D721Med (cell line): ENCODE measurements at places on chromosomes 11 and 22.

DNA sequence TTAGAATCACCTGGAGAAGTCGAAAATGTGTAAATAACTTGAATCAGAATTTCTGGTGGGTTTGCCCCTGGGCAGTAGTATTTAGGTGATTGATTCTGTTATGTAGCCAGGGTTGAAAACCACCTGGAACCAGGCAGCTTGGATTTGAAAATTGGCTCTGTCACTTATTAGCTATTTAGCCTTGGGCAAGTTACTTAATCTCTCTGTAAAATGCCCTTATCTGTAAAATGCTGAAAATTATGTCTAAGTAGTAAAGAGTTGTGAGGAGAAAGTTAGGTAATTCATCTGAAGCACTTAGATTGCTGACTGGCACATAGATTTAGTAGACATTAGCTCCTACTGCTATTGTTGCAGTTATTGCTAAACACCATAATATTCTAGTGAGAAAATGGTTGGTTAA lies 49.3 kb downstream of the PPME1 start:
- DNase-seq, result no peak

DNA sequence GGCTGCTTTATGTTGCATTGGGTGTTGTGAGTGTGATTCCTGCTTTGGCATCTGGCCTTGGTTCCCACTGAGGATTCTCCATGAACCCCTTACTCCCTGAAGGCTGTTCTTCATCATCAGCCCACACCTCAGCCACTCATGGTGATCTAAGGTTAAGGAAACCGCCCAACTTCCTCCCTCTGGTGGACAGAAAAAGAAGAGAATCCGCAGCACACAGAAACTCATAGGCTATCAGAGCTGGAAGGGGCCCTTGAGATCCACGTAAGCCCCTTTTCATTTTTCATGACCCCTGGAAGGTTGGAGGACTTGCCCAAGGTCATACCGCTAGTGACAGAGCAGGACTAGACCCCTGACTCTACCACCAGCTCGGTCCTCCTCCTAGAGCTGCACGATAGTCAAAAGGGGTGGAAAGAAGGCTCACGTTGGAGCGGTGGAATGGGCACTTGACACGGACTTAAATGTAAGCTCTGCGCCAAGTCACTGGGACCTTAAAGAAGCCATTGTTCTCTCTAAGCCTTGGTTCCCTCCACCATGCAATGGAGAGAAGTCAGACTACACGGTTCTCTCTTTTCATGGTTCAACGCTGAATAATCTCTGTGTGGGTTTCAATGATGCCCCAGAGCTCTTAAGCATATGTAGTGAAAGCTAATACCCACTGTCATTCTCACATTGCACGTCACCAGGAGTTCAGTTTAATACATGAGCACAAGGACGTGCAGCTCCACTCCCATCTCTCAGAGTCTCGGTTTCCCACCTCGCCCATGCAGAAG lies 83.6 kb upstream of the CRTAM start:
- no peak for DNase-seq

DNA sequence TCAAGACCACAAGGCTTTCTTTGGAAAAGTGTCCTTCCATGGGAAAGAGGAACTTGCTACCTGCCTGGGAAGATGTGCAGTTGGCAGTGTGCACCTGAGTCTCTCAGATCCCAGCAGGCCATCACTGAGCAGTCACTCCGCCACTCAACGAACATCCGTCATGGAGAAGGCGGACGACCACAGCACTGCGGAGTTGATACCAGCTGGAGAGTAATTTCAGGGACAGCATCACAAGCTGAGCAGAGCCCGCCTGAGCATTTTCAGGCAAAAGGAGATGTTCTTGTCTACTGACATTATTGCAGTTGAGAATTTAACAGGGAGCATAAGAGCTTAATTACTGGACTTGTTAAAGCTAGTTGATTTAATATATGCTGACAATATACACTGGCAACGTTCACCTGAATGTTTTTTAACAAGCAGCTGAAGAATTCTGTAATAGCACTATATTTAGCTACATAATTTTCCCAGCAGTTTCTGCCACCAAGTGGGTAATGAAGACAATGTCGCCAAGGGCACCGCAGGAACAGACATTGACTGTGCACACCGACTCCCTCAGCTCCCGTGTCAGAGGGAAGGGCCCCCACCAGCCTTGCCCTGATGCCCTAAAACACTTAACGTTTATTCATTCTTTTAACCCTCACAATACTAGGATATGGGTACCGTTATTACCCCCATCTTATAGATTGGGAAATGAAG lies 52.4 kb upstream of the ARFGAP3 start:
- no peak for DNase-seq

- DNase-seq, result no peak
These were observed 7.5 kb upstream of the POLDIP3 start for GRCh38 chr22:42622061-42622710.

GRCh38 chr11:107590460-107591377 lies at the start of gene ELMOD1:
TSS of gene ELMOD1 (plus strand) at chr11:107591147. CDS start at chr11:107618190, 27,043 bp downstream.
- peak; percentile 56 for DNase-seq

DNA sequence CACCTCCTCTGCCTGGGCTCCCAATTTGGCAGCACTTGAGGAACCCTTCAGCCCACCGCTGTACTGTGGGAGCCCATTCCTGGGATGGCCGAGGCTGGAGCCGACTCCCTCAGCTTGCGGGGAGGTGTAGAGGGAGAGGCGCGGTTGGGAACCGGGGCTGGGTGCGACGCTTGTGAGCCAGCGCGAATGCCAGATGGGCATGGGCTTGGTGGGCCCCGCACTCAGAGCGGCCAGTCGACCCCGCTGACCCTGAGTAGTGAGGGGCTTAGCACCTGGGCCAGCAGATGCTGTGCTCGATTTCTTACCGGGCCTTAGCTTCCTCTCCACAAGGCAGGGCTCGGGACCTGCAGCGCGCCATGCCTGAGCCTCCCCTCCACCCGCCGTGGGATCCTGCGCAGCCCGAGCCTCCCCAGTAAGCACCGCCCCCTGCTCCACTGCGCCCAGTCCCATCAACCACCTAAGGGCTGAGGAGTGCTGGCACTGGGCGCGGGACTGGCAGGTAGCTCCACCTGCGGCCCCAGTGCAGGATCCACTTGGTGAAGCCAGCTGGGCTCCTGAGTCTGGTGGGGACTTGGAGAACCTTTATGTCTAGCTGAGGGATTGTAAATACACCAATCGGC lies 58.3 kb upstream of the DEFB108B start:
- DNase-seq, result no peak
